CD4-positive, alpha-beta T cell treated with Interleukin-17A for 4 hours (primary cell): ENCODE measurements at places on chromosomes 5 and 9.

- no peak for DNase-seq
Observed at GRCh38 chr9:99109522-99109921, 4.6 kb downstream of the TGFBR1 start.

DNA sequence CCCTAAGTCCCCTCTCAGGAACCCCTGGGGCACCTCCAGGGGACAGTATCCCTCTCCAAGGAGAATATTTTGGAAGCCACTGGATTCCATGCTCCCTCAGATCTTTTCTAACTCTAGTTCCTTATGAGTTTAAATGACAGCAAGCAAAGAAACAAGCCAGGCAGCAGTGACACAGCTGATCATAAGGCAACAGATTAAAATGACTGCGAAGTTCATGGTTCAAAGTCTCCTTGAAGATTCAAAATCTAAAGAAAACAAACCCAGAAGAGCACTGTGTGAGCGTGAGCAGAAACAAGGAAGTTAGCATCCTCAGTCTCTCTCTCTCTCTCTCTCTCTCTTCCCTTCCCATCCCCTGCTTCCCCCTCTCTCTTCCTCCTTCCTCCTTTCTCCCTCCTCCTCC, 316.7 kb upstream of the SLC30A5 start:
- no peak for DNase-seq

- DNase-seq = no peak
Observed at GRCh38 chr5:180801596-180802324, 846 bp downstream of the MGAT1 start.

- DNase-seq = no peak
Observed at GRCh38 chr9:91578911-91579310, 155.3 kb upstream of the NFIL3 start.

DNA sequence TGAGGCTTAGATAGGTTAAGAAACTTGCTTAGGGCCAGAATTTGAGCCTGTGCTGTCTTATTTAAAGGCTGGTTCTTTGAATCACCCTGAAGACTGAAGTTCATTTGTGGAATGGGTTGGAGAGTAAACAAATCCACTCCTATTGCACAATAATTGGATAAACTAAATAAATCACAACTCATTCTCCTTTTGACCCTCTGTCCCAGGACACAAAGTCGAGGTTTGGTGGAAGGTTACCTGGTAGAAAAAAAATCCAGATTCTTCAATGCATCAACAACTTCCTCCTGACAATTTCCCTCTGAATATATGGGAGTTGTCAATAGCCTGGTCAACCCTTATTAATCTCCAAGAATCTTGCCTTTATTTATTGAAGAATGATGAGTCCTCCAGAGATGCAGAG, 28.9 kb downstream of the TBC1D2 start:
- no peak for DNase-seq

GRCh38 chr5:66969963-66970362, 226.6 kb downstream of the CD180 start:
- DNase-seq = no peak

GRCh38 chr9:127754099-127755060, 19.3 kb upstream of the TOR2A start:
- no peak for DNase-seq

- no peak for DNase-seq
Observed at GRCh38 chr5:106121972-106122605, 1548.6 kb downstream of the EFNA5 start.

GRCh38 chr9:126317513-126317912, 9.1 kb upstream of the MVB12B start:
- DNase-seq = peak; percentile 59
